ENCODE measurements at places on chromosomes 7 and 10. TPM values are rescaled to one million over a fixed set of nuclear protein-coding genes. Genes with fewer than 3 reads are reported as not detected.

GRCh38 chr7:100888988-100889750 is at the start of gene UFSP1:
Gene UFSP1, minus strand, starts transcription at chr7:100889715. Its CDS starts 444 bp downstream, at chr7:100889271.
- no peak for DNase-seq

The MICU1 gene
- total RNA-seq = 53.7 TPM

The DNAJC12 gene
- total RNA-seq = 3.4 TPM

GRCh38 chr10:72035252-72035887 is 53.0 kb downstream of the SPOCK2 start:
- DNase-seq = no peak

DNA sequence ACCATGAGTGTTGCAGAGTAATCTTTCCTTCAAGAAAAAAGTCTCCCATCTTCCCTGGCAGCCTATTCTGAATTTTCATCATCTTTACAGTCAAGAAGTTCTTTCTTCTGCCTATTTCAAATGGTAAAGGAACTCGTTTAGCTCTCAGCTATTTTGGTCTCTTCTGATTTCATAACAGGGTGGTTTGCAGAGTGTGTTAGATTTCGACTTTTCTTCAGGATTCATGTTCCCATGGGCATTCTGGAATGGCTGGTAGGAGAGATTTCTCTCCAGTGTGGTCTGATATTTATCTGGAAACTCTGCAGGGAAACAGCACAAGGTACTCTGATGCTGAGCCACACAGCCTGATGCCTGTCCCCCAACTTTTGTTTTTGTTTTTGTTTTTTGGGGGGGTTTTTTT is 111.1 kb upstream of the FAM171A1 start:
- DNase-seq = no peak

GRCh38 chr7:29449569-29450260 is 113.9 kb upstream of the PRR15 start:
- no peak for DNase-seq

DNA sequence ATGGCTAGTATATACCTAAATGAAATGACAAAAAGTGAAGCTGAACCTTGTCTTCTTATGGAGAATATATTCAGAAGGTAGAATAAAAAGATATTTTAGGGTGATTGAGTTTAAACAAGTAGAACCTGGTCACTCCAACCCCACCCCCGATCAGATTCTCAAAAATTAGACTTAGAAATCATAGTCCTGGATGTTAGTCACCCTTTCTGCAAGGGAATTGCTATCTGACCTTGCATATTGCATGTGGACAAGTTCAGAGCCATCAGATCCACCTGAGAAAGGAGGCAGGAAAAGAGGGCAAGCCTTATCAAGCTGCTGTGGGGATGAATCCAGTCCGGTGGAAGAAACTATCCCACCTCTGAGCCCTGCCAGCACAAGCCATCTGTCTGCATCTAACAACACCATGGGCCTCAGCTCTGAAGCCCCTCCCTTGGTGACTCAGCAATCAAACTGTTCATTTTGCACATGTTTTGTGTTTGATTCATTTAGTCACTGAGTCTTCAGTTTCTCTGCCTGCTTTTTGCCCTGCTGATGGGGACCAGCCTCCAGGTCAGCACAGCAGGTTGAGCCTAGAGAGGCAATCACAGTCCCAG is 727.3 kb downstream of the AUTS2 start:
- DNase-seq = peak; percentile 55

GRCh38 chr10:905972-906371 is 25.5 kb downstream of the LARP4B start:
- no peak for DNase-seq

The ITGB8 gene
- total RNA-seq = 18.4 TPM

DNA sequence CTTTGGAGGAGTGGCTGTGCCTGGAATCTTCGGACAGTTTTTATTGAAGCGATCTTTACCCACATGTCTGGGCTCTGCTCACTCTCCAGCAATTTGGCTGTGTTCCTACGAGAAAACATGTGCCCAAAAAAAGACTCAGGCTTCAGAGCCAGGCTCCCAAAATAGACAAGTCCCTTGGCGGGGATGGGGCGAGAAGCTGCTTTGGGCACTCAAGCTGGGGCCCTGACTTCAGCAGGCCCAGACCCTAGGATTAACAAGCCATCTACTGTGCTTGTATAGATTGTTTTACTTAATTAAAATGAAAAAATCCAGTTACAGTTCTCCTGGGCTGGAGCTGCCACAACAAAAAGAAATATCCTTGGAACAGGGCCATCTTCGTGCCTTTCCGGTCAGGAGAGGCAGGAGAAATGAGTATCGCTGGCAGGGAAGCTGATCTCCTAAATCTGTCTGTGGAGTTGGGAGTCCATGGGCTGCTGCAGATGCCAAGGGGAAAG is 51.4 kb upstream of the PDCD4 start:
- no peak for DNase-seq

DNA sequence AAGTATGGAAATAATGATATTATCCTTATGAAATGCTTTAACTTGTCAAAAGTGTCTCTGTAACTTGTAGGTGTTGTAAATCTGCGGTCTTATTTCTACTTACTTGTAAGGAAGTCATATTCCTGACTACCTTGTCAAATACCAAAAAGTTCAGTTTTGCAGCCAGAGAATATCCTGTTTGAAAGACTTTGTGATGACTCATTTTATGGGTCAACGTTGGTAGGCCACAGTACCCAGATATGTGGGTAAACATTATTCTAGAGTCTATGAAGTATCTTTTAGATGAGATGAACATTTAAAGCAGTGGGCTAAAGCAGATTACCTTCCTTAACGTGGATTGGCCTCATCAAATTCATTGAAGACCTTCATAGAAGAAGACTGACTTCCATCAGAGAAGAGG is 195.3 kb downstream of the PPP1R9A start:
- peak; percentile 65 for DNase-seq

DNA sequence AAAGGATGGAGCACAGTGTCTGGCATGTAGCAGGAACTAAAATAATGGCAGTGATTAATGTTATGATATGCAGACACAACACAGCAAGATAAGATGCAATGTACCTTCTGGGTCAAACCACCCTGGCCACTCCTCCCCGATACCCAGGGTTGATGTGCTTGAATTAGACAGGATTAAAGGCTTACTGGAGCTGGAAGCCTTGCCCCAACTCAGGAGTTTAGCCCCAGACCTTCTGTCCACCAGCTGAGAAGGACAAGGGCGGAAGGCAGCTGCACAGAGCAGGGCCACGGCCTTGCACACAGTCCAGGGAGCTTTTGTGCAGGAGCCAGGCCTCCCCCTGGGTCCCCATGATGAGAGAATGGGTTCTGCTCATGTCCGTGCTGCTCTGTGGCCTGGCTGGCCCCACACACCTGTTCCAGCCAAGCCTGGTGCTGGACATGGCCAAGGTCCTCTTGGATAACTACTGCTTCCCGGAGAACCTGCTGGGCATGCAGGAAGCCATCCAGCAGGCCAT is at the start of gene RBP3:
Gene RBP3, plus strand, starts transcription at position 226 of the 514 bp plus-strand sequence. Its CDS starts 122 bp downstream, at position 348.
- no peak for DNase-seq

DNA sequence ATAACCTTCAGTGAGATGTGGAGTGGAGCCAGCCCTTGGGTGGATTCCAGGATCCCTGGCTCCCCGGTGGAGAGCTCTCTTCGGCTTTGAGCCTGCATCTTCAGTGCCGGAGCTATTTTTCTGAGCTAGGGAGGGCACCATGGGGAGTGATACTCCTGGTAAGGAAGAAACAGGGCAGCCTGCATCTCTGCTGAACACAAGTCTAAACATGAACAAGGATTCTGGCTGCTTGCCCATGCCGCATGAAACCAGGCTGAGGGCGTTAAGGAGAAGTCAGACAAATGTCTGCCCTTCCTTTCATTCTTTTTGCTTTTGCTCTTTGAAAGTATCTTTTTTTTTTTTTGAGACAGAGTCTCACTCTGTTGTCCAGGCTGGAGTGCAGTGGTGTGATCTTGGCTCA is 60.4 kb downstream of the EVX1 start:
- DNase-seq = peak; percentile 18

GRCh38 chr10:107649249-107649648 is 484.7 kb upstream of the SORCS1 start:
- DNase-seq = no peak

The OR2A1 gene
- total RNA-seq = 0.05 TPM

DNA sequence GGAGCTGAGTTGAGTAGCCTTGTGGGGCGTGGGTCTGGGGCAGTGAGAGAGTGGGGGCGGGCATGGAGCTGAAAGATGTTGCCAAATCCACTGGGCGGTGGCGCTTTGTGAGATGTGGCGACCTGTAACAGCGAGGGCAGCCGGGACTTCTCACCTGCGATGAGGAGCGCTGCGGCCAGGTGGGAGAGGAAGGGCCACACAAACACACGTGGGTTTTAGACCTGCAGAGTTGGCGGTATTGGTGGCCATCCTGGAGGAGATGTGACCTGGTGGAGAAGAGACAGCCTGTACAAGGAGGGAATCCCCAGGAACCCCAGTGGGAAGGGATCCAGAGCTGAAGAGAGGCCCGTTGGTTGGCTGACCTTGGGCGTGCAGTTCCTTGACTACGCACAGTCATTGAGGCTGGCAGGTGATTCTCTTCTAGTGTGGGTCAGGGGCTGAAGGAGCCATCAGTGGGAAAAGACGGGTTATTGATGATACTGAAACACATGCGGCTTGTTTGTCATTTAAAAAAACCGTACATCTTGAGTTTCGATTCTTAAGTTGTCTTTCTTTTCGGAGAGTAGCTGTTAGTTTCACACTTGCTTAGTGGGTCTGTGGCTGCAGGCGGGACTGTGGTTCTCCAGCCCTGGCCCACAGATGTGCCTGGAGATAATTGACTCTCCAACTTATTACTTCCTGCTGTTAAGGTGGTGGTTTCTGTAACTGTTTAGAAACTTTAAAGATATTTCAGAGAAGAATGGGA is 2.4 kb downstream of the CHST12 start:
- no peak for DNase-seq

The CPVL gene
- total RNA-seq = 0.64 TPM

- no peak for DNase-seq
Measured at GRCh38 chr10:128221807-128222206, 95.6 kb upstream of the MKI67 start.

The PHTF2 gene
- 46.0 TPM for total RNA-seq

DNA sequence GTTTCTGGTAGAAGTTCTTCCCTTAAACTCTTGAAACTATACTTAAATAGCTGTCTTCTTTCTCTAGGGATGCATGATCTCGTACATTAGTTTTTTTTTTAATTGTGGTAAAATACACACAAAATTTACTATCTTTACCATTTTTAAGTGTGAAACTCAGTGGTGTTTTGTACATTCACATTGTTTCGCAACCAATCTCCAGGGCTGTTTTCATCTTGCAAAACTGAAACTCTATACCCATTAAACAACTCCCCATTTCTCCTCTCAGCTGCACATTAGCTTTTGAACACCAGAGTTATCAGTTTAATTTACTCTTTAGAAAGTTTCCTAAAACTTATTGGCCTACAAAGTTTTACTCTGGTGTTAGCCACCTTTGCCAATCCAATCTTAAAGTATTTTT is 45.5 kb upstream of the PRKAR2B start:
- DNase-seq = no peak

DNA sequence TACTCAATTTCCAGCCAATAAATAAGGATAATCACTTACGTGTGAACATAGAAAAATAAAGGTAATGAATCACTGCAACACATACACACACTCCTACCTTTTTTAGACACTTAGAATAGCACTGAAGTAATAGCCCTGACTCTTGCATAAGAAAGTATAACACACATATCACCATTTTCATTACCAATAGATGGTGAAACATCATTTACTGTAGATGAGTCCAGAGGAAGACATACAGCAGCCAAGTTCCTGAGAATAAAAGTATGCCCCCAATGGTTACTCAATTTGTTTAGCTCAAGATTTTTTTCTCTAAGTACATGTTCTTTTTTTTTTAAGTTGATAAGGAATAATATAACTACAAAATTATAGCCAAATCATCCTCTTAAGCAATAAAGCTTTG is 316.3 kb downstream of the PARD3 start:
- no peak for DNase-seq

DNA sequence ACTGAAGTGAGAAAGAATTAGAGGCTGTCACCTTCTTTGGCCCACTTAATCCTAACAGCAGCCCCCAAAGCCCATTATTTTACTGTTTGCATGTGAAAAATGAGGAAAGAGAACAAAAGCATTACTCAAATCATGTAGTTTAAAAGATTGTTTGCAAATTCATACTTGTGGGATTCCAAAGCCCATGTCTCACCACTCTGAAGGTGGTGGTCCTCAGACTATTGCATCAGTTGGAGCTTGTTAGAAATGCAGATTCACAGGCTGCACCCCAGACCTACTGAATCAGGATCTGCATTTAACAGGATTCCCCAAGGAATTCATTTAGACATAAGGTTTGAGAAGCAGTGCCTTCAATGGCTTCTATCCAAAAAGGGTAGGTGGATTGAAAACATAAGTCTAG is 93.7 kb upstream of the PDE1C start:
- DNase-seq = peak; percentile 34

- no peak for DNase-seq
Measured at GRCh38 chr7:115775981-115776380, 254.6 kb downstream of the TFEC start.

DNA sequence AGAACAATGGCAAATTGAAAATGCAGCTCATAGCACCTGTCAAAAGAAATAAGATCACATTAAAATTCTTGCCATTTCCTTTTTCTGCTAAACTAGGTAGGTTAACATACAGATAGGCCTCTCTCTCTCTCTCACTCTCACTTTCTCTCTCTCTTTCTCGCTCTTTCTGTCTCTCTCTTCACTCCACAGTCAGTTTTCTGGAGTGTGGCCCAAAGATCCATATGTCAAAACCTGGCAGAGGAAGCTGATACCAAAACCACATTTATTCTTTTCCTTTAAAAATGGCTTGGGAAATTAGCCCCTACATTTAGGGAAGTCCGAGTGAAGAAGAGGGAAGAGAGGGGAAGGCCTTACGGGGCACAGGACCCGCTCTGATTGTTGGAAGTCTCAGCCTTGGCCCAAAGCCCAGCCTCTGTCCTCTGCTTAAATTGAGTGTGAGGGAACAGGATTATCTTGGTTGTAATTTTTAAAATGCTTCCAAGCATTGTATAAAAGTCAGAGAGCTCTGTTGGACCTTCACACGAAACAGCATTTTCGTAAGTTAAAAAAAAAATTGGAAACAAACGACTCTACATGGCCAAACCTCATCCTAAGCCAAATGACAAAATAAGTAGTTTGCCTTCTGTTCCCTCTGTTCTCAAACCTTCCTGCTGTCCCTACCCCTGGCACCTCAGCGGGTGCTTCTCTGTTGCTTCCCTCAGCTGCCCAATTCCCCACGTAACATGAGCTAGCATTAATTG is 83.2 kb downstream of the FRMD4A start:
- DNase-seq = no peak

- DNase-seq = peak; percentile 86
Measured at GRCh38 chr7:157502701-157503111, 165.9 kb downstream of the DNAJB6 start.

The SLC16A12 gene
- 0.32 TPM for total RNA-seq

The GSTO2 gene
- total RNA-seq = 0.20 TPM

Data from M059J (cell line).